Common myeloid progenitor, CD34-positive (primary cell): ENCODE measurements at places on chromosomes 3 and 15.

DNA sequence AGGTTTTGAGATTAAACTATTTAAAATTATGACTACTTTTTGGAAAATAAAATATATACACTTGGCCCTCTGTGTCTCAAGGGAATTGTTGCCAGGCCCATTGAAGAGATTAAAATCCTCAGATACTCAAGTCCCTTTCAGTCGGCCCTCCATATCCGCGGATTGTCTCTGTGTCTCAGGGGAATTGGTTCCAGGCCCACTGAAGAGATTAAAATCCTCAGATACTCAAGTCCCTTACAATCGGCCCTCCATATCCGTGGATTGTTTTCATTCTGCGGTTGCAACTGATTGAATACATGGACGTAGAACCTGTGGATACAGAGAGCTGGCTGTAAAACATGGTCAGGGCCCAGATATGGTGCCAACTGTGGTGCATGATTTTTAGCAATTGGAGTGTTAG is 15.7 kb upstream of the LRCH3 start:
- DNase-seq: no peak

GRCh38 chr3:10666621-10667020 is 149.4 kb upstream of the SLC6A11 start:
- DNase-seq: peak; percentile 58

DNA sequence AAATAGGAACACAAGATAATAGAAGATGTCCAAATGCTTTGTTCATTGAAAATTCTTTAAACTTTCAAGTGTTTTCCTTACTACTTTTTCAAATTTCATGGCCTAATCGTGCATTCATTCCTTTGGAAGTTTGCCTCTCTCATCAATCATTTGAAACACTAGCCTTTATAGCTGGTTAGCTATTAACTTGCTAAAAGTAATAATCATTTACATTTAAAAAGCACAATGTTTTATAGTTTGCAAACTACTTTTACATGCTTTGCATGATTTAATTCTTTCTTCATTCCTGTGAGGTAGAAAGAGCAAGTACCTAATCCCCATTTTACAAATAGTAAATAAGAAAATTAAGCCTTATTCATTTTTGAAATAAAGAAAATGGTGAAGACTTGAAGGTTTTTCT is 137.4 kb upstream of the SLC7A14 start:
- no peak for DNase-seq

- no peak for DNase-seq
Measured at GRCh38 chr15:42364529-42364928, 5.2 kb downstream of the CAPN3 start.

DNA sequence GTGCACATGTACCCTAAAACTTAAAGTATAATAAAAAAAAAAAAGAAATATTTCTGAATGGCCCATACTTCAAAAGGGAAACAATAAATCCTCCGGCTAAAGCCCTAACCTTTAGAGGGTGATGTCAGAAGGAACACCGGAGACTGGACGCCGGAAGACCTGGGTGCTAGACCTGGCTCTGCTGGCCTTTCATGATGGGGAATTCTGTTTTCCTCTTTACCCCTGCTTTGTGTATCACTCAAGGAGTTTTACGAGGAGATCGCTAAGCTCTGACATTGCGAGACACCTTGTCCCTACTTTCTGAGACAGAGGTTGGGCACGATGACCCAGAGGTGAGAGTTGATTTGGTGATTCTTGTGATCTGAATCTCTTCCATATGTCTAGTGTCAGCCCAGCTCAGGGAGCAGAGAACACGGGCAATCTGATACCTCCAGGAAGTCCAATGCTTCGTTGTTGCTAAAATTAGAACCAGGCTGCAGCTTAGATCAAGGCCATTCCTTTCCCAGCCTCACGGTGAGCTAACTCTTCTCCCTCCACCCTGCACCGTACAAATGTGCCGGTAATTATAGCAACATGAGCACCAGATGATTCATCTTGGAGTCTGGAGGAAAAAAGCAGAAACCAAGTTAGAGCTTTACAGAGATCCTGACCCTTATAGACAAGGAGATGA is 42.0 kb upstream of the CFAP161 start:
- DNase-seq: peak; percentile 37

DNA sequence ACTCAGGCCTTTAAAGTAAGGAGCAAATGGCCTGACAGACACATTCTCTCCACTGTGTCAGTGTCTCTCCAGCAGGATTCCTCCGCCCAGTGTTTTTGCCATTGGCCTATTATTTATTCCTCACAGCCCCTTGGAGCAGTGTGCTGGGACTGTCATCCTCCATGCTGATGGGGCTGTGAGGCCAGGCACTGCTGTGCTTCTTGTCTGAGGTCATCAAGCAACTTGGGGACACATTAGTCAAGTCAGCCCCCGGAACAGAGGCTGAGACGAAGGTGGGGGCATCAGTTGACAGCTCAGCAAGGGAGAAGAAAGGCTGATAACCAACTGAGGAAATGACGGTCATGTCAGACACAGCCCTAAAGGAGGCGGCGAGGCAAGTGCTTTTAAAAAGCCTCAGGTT is 67.4 kb downstream of the XXYLT1 start:
- no peak for DNase-seq

DNA sequence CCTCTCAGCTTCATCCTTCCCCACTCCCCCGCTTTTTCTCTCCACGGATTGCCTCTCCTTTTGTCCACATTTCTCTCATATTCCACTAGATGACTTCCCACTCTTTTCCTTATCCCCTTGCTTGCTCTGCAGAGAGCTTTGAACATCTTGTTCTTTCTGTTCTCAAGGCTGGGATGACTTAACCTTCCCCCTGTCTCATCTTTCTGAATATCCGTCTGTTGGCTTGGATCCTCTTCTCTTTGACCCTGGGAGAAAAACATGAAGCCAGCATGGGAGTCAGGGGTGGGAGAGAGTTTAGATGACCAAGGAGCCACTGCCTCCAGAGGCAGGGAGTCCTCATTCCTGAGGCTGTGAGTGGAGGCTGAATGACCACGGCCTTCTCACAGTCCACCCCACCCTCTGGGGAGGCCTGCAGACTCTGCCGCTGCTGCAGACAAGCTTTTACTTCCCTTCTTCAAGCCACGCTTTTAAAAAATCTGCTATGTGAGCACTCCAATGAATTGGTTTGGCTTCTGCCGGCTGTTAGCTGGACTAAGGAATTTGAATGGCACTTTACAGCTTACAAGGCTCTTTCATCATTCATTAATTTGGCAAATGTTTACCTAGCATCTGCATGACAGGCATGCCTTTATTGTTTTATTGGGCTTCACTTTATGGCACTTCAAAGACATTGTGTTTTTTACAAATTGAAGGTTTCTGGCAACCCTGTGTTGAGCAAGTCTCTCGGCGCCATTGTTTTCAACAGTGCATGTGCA is 111.6 kb upstream of the SLC6A6 start:
- DNase-seq: no peak

DNA sequence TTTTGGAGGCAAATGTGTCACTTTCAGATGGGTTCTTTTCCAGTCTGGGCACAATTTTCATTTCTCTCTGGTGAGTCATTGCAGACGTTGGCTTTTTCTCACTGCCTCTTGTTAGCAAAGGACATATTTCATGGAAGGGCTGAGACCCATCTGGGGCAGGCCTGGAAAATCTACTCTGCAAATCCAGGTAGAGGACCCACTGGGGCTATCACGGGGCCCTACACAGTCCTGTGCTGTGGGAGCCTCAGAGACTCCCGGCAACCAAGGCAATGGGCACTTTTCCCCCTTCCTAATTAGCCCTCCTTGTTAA is 58.0 kb downstream of the HRH1 start:
- DNase-seq: no peak

DNA sequence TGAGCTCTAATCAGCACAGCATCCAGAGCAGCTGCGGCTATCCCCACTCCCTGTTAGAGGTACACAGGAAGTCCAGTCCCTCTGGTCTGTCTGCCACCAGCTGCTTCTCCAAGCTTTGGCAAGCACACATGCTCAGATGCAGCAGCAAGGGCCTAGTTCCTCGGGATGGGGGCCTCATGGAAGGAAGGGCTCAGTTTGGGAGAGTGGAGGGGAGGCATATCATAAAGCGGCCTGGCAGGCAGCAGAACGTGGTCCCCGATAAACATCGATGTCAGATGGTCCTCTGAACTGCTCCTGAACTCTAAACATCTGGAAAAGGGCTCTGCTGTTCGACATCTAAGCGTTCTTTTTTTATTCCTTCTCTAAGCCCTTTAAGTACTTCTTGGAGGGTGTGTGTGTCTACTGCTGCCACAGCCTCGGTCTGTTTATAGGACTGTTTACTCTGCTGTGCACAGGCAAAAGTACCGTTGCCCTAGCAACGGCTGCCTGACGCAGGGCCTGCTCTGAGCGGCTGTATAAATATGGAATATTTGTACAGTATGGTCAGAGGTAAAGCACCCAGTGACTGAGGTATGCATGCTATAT is 74.6 kb downstream of the PRICKLE2 start:
- no peak for DNase-seq

DNA sequence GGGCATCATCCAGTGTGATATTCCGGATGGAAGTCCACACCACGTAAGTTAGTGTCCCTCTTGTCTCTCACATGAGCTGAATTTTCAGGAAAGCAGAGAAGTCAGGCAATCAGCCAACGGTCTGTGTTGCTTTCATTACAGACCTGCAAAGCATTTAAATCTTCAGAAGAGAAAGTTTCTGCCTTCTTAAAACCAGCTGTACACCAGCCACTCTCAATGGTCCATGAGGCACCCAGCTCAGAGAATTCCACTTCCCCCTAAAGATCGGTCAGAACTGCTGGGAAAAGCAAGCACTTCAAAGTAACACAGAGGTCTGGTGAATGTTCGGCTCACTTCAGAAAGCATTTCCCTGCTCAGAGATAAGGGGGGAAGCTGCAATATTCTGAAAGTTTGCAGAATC is 903.7 kb downstream of the EPHA3 start:
- no peak for DNase-seq

GRCh38 chr3:50655009-50655830 is 19.5 kb upstream of the DOCK3 start:
- no peak for DNase-seq

GRCh38 chr3:124248471-124249028 is 256.6 kb upstream of the ROPN1 start:
- DNase-seq: peak; percentile 35
